ENCODE measurements at places on chromosomes 4 and X.

GRCh38 chrX:41789374-41789773 is 65.4 kb downstream of the GPR82 start:
- DNase-seq, result no peak

GRCh38 chr4:680091-680490 is 5.7 kb downstream of the MYL5 start:
- DNase-seq, result no peak

- no peak for DNase-seq
Observed at GRCh38 chrX:57083143-57083542, 38.2 kb downstream of the SPIN2B start.

DNA sequence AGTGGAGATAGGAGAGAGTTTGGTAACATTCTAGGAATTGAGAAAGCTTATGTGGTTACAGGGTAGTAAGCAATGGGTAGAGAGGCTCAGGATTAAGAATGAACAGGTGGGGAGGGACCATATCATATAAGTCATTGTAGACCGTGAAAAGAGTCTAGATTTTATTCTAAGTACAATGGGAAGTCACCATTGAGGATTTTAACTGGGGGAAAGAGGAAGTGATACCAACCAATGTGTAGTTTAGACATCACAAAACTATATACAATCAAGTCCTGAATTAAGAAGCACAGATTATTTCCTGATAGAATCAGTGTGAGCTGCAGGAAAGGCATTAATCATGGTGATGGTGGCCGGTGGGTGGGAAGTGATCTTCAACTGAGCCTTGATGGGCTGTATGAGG is 178.3 kb upstream of the ZIC3 start:
- DNase-seq, result no peak

- no peak for DNase-seq
Observed at GRCh38 chr4:122687531-122688061, 44.9 kb upstream of the BBS12 start.

DNA sequence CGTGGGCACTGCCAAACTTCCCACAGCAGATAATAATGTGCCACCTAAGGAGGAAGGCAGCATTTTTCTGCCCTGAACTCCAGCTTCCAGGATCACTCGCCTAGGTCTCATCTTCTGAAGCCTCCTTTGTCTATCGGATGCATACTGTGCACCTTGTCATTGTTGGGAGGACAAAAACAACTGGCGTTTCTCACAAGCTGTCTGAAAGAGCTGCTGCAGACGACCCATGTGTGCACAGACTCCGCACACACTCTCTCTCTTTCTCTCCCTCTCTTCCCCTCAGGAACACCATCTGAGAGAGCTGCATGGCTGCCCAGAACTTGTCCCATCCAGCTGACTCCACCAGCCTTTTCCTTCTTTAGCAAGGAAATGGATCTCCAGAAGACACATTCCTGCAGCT is 83.0 kb downstream of the MAML3 start:
- DNase-seq, result no peak
